ENCODE measurements at places on chromosomes 3 and 15.

DNA sequence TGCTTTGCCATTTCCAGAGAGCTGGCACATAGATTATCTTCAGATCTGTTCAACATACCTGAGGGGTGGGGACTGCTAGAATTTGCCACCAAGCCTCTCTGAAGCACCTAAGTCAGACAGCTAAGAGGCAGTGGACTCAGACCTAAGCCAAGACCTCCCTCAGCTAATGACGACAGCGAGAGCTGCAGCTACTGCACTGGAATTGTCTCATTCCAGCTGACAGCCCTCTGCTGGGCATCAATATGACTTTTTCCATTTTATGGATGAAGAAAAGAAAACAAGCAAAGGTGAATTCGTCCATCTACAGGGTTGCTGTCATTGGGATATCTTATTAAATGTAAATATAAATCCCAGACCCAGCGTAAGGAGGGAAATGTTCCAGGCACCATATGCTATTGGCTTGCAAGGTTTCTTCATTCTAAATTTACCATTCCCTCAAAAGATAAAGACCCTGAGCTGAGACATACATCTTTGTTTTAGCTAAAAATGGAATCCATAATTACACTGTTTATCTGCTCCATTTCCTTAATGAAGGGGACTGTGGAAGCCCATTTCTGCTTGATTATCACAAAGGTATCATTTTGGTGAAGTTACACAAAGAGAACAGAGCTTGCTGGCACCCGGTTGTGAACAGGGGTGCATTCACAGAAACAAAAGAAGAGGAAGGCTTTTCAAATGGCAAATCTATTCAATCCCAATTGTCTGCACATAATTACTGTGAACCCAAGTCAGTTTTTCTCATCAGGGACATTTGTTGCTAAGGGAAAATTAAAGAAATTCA is 85.5 kb upstream of the LRTM1 start:
- no peak for DNase-seq

GRCh38 chr3:102237181-102237580 is 197.6 kb upstream of the ZPLD1 start:
- DNase-seq: no peak

- DNase-seq: no peak
Observed at GRCh38 chr15:25797936-25798901, 64.9 kb downstream of the ATP10A start.

DNA sequence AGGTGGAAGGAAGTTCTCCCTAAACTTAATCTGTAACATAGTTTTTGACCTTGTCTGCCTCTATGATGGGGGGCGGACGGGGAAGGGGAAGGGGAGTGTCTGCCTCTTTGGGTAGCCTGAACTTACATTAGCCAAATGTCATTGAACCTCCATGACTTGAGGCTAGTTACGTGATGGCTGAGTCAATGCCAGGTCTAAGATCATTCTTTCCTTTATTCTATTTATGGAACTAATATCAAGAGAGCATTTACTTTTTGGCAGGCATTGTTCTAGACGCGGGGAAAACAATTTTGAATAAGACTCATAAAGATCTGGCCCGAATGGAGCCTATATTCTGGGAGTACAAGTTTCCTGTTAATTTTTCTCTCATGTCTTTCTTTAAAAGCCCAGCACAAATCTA is 340.7 kb upstream of the C2CD4B start:
- DNase-seq: no peak

DNA sequence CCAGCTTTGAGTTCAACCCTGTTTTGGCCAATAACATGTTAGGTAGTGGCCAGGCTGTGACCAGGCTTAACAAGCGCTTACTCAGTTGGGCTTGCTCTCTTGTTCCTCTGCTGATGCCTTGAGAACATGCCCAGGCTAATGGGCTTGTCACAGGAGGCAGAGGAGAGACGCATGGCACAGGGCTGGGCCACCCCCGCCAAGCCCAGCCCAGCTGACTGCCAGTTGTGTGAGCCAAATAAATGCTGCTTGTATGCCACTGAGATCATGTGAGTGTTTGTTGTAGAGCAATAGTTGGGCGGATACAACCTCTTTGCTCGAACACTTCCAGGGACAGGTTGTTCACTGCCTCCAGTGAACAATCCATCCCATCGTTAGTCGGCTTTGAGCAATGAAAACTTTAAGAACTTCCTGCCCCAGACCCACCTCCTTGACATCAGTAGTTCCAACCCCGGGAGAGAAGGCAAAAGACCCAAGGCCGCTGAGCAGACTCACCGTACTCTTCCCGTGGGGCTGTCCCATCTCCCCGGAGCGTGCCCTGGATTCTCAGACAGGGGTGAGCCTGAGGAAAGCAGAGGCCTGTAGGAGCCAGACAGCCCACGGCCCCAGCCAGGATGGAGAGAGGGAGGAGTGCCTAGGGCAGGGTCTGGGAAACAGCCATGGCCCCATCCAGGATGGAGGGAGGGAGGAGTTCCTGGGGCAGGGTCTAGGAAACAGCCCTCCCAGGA is 4.1 kb downstream of the PLA2G4F start:
- DNase-seq: no peak

DNA sequence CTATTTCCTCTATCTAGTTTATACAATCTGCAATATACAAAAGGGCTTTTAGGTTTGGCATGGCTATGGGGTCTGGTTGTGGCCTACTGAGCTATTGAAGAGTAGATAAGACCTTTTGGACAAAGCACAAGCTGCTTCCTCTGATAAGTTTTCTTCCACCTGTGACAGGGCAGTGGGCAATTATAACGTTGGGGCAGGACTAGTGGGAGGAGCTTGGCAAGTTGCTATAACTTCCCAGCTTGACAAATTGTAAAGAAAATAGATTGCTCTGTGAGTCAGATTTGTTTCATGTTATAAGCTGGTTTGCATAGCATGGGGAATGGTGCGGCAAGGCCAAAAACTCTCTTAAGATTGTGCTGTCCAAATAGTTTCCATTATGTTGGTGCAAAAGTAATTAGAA is 64.9 kb downstream of the SLC7A14 start:
- no peak for DNase-seq

GRCh38 chr15:66757521-66757920 is 55.5 kb downstream of the SMAD6 start:
- DNase-seq: no peak

DNA sequence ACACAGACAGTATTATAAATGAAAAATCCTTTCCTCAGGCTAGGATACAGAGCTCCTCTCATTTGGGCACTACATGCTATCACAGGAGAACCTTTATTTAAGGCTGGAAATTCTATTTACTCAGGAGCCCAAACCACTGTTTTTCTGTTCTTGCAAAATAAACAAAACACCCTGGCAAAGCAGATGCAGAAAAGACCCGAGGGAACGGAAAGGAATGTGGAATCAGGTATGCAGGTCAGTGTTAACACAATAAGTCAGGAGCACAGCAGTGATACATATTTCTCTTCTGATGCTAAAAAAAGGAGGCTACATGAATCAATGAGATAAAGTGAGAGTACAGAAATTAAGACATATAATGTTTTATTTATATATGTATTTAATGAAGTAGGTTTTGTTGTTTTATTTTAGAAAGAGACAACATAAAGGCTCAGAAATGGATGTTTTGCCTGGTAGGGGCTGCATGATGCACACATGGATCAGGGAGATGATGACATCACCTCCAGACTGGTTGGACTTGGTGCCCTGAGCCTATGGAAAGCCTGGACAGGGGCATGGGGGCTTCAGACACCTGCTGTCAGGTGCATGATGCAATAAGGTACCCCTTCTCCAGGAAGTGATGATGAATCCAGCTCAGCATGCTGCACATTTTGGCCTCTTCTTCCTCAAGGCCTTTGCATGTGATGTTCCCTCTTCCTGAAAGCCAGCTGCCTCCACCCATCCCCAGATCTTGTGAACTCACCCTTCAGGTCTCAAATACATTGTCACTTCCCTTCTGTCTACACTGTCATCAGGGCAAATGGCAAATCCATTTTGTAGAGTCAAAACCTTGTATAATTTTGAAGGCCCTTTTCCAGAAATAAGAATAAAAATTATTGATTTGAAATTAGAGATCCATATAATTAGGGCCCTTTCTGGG is 19.1 kb upstream of the RBP1 start:
- DNase-seq: no peak

GRCh38 chr3:124787476-124788195 is 57.4 kb downstream of the UMPS start:
- DNase-seq: no peak

- no peak for DNase-seq
Observed at GRCh38 chr3:131174752-131175151, 148.1 kb downstream of the NEK11 start.

GRCh38 chr15:40134885-40135284 is 26.0 kb upstream of the BUB1B start:
- no peak for DNase-seq

GRCh38 chr15:57259568-57260040 is 116.7 kb upstream of the CGNL1 start:
- no peak for DNase-seq

GRCh38 chr3:17810759-17811158 is 68.3 kb upstream of the TBC1D5 start:
- DNase-seq: no peak

- no peak for DNase-seq
Observed at GRCh38 chr3:152352554-152352953, 83.8 kb downstream of the MBNL1 start.

DNA sequence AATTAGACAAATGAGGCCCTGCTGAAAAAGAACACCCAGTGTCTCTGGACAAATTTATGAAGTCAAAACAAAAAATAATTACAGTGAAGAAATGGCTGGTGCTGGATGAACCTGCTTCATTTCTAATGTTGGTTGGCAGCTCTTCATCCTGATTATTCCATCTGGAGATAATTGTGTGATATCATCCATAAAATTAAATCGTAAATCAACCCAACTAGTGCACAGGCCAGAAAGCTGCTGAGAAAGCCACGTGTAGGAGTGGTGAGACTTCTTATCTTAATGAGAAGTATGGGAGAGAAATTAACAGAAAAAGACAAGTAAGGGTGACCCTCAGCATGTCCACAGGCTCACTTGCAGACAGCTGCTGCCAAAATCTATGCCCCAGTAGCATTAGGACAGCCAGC is 465.2 kb upstream of the TGFBR2 start:
- DNase-seq: no peak

DNA sequence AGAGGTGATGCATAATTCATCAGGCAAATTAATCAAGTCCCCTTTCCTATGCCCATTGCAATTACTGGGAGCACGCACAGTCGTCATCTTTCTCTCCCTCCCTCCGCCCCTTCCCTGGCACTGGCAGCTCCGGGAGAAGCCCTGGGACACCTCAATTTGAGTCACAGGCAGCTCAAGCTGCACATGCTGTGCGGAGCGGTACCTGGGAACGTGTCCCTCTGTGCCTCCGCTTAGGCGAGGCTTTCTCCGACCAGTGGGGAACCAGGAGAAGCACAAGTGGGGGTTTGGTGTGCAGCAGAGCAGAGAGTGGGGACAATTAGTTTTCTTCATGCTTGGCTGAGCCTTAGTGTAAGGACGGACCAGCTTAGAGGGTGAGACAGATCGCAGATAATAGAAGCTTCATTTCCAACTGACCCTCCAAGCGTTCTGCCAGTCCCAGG is 88.3 kb downstream of the SOX14 start:
- DNase-seq: no peak

DNA sequence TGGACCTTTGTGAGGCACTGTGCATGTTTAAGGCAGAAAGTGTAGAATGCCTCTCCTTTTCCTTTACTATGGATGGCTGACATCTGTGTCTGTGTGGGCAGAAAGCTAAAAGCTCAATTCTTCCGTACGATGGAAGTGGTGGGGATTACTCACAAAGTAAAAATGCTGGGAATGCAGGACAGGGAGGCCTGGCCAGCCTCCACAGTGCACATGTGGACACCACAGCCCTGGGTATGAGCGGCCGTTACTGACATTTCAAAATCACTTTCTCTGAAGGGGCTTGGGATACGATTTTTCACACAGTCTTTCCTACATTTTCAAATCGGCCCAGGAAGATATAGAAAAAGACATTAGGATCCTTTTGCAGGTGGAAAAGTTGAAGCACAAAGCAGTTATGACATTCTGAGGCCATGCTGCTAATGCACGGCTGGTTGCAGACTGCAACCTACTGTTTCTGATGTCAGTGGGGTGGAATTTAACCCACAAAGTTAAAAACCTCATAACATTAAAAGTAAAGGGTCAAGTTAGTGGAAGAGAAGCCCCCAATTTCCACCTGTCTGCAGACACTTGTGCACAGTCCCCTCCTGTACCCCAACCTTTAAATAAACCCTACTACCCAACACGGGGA is 27.9 kb downstream of the EHD4 start:
- no peak for DNase-seq

DNA sequence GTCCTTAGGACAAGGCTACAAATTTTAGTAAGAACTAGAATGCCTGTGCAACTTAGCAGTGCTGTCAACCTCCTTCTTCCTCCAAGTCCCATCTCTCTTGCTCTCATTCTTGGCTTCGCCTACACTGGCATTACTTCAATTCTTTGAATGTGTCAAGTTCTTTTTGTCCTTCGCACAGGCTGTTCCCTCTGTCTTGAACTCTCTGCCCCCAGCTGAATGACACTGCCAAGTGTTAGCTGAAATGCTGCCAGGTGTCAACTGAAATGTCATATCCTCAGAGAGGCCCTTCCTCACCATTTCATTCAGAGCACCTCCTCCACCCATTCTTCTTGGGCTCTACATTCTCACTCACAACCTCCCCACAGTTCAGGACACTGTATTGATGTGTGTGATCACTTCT is 48.8 kb upstream of the PSMD6 start:
- DNase-seq: no peak

DNA sequence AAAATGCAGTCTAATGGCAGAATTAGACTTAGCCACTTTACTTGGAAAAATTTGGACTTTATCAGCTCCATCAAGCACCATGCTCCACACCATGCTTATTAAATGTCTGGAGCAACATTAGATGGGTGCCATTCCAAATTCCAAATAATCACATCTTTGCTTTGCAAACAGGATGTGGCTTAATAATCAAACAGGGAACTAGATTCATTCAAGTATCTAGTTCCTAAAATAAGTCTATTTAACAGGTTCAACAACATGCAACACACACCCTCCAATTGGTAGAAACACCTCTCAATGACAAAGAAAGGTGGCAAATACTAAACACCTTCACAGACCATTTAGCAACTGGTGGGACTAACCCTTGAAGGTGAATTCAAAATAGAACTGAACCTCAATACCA is 3.5 kb downstream of the HEXA start:
- no peak for DNase-seq

- no peak for DNase-seq
Observed at GRCh38 chr3:4166540-4166939, 136.6 kb upstream of the SETMAR start.

DNA sequence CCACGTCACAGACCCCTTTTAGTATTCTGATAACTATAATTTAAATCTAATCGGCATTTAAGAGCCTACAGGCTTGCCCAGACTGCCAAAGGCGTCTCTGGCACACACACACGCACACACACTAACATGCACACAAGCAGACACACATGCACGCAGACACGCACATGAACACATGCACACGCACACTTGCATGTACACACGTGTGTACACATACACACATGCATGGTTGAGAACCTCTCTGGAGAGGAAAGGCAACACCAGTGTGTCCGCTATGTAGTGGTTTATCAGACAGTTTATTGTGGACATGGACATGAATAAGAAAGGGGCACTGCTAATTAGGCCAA is 102.1 kb downstream of the FBLN2 start:
- no peak for DNase-seq

- DNase-seq: no peak
Observed at GRCh38 chr3:13702286-13702685, 153.4 kb downstream of the FBLN2 start.

GRCh38 chr3:37338500-37338899 is 164.1 kb upstream of the LRRFIP2 start:
- no peak for DNase-seq

- DNase-seq: no peak
Observed at GRCh38 chr3:126304291-126304690, 52.9 kb downstream of the KLF15 start.

GRCh38 chr3:32963871-32964270 is 12.4 kb downstream of the CCR4 start:
- no peak for DNase-seq

GRCh38 chr3:16739541-16740105 is 134.4 kb upstream of the DAZL start:
- DNase-seq: no peak
